ENCODE measurements at places on chromosomes 1 and 21.

- no peaks in the 10 kb centered on the region for H3K27me3 ChIP-seq
- no peak overlapping the region for H3K27ac ChIP-seq
- DNase-seq = no peak
- H3K36me3 ChIP-seq = no peaks in the 10 kb centered on the region
Measured at GRCh38 chr1:8625981-8626898, 191.2 kb downstream of the RERE start.

DNA sequence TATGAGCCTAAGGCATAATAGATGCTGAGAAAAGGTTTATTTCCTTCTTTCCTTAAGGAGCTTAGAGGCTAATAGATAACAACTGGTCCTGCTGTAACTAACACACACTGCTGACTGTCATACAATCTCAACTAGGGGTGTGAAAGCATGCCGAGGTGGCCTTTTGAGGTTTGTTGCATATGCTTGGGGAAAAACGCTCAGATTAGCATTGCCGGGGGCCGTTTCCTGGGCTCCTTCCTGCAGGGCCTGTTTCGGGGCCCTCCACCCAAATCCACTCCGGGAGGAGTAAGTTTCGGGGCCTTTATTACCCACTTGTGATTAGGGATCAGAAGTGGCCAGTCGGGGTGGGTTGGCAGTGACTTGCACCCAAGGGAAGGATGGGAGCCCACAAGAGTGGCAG, 27.2 kb upstream of the RCSD1 start:
- no peak overlapping the region for H3K4me3 ChIP-seq
- no peaks in the 10 kb centered on the region for H3K4me1 ChIP-seq
- H3K36me3 ChIP-seq = no peaks in the 10 kb centered on the region
- no peak for DNase-seq
- H3K27ac ChIP-seq = no peak overlapping the region

DNA sequence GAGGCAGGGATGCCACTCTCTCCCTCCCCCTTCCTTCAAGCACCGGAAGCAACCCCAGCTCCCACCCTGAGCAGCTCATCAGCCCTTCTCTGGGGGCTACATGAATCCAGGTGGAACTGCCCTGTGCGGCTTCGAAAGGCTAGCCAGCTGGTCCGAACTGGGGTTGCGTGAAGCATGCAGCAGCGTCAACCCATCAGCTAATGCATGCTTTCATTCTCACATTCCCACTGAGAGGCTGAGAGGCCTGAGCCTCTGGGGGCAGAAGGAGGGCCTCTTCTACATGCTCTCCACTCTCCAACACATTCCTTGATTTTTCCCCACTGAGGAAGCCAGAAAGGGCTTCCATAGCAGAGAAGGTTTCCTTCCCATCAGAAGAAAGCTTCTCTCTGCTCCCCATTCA, 5.6 kb downstream of the RXRG start:
- H3K27ac ChIP-seq = no peak overlapping the region
- peaks cover 27% of the 10 kb centered on the region for H3K27me3 ChIP-seq
- H3K4me1 ChIP-seq = peaks cover 3% of the 10 kb centered on the region
- H3K36me3 ChIP-seq = no peaks in the 10 kb centered on the region

- no peak overlapping the region for H3K4me3 ChIP-seq
- H3K27me3 ChIP-seq = no peaks in the 10 kb centered on the region
- H3K27ac ChIP-seq = no peak overlapping the region
- H3K4me1 ChIP-seq = no peaks in the 10 kb centered on the region
Measured at GRCh38 chr1:115953180-115953579, 23.1 kb upstream of the SLC22A15 start.

DNA sequence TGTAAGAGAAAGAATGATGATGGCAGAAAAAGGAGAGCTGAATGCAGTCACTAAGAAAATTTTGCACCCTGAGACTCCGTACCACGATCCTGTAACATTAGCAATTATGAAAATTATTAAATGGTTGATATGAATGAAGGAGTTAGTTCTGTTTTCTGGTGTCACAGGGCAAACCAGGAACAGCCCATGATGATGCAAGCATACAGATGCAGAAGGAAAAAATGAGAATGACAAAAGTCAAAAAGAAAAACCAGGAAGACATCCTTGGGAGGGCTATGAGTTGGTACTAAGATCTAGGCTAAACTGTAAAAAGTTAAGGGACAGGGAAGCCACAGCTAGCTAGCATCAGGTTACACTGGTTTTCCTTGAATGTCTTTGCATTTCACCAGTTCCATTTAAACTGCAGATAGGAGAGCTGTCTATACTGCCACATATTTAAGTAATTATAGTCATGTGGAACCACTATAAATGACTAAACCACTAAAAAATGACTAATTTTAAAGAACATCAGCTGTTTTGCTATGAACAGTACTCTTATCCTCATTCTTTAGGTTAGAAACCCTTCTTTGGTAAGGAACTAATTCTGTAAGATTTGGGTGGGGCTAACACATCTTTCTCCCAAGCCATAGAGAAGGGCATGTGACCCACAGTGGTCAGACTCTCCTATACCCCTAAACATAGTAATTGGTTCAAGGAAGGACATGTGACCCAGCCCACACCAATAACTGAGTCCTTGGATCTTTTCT, 11.4 kb downstream of the DOCK7 start:
- H3K36me3 ChIP-seq = peaks cover 16% of the 10 kb centered on the region
- no peak overlapping the region for H3K27ac ChIP-seq
- no peak for DNase-seq
- no peaks in the 10 kb centered on the region for H3K27me3 ChIP-seq

DNA sequence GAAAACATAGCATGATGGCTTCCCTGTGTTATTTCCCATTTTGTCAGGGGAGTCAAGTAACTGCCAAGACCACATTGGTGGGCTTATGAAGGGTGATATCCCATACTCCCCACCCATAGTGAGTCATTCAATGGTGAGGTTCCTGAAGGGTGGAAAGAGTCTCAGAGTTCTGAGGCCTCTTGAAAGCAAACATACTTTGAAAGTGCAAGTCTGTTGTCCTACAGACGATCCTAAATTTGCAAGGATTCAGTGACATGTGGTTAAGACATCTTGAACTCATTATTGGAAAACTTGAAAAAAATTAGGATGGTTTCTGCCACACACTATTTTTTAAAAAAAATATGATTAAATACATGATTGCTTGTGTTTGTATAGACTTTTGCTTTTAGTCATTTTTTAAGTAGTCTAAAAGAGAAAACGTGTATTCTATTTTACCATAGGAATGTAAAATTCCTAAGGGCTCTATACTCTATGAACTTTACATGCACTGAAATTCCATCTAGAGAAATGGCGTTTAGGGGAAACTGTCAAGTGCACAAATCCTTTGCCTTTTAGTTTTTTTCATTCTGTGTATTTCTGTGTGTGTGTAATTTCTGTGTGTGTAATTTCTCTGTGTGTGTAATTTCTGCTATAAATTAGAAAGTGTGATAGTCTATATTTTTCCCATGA, 225.5 kb upstream of the ADAMTS5 start:
- H3K4me3 ChIP-seq = no peak overlapping the region
- no peak overlapping the region for H3K27ac ChIP-seq
- no peaks in the 10 kb centered on the region for H3K4me1 ChIP-seq
- no peak for DNase-seq
- H3K36me3 ChIP-seq = no peaks in the 10 kb centered on the region

All from neuronal stem cell (in vitro differentiated cells).